ENCODE measurements at places on chromosomes 12 and 14.

DNA sequence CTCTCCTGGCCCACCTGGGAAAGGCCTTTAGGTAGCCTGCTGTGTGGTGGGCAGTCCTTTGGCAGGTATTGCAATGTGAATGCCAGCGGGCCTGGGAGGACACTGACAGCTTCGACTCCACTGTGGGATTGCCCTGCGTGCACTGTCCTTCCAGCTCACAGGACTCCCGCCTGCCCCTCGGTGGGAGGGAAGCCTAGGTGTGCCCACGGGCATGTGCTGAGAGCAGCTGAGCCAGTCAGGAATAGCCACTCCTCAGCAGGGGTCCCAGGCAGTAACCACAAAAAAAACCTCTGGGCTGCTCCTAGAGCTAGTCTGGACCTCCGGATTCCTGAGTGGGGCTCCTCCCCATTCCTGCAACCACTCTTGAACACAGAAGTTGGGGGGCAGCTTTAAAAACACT is 278.2 kb downstream of the FOXN3 start:
- no peak for DNase-seq

- no peak for DNase-seq
These were observed 479.1 kb downstream of the ATP23 start for GRCh38 chr12:58420503-58420902.

- no peak for DNase-seq
These were observed 351.1 kb upstream of the FLRT2 start for GRCh38 chr14:85178864-85179263.

GRCh38 chr12:47160316-47161244 is 80.8 kb upstream of the AMIGO2 start:
- no peak for DNase-seq

GRCh38 chr12:85531341-85531740 is 251.3 kb downstream of the ALX1 start:
- no peak for DNase-seq

DNA sequence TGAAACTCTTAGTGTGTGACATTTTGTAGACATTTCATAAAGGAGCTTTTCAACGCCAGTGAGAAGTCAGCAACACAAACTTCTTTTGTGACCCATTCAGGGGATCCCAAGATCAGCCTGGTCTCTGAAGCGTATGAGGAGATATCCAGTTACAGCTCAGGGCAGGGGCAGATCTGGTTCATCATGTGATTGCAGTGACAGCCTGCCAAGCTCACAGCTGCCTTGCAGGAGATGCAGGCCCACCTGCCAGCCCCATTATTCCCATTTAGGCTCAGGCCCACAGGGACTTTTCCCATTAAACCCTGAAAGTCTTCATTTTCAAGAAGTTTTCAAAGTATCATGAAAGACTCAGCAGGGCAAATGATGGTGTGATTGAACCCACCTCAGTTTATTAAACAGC is 38.3 kb downstream of the SRGAP1 start:
- peak; percentile 96 for DNase-seq
